Brain pericyte (primary cell): ENCODE measurements at places on chromosomes 1 and 21.

DNA sequence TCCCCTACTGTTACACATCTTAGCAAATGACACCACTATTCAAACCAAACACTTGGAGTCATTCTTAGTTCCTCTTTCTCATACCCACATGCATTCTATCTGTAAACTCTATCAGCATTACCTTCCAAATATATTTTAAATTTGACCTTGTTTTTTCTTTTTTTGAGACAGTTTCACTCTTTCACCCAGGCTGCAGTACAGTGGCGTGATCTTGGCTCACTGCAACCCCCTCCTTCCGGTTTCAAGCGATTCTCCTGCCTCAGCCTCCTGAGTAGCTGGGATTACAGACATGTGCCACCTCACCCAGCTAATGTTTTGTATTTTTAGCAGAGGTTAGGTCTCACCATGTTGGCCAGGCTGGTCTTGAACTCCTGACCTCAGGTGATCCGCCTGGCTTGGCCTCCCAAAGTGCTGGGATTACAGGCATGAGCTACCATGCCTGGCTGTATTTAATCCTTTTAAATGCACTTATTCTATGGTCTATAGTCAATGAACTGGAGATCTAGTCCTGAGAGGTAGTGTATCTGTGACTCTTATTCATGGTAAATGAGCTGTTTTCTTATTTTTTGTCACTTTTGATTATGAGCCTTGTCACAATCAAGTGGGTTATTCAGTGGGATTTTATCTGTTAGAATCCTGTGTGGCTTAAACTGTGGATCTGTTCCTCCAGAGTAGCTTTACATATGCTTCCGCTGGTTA is 73.1 kb downstream of the GATAD2B start:
- no peak for DNase-seq

- no peak for DNase-seq
Measured at GRCh38 chr1:209397371-209397770, 186.1 kb upstream of the CAMK1G start.

DNA sequence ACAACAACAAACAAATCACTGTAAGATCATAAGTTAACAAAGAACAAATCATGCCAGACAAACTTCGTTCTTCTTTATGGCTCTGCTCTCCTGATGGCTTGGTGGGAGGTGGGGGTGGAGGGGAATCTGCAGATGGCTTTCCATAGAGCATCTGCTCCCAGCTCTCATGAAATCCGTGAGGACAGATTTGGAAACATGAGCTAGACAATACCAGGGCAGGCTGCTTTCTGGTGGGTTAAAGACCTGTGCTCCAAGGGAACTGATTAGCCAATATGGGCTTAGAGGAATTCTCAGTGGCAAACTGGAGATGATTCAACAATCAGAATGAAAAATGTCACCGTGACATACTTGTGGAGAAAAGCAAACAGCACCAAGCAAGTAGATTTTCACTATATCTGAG is 69.4 kb upstream of the TLR5 start:
- no peak for DNase-seq

- DNase-seq: no peak
Measured at GRCh38 chr1:246582301-246583055, 16.2 kb downstream of the CNST start.

GRCh38 chr1:194295685-194296084 is 1109.3 kb upstream of the B3GALT2 start:
- peak; percentile 7 for DNase-seq

DNA sequence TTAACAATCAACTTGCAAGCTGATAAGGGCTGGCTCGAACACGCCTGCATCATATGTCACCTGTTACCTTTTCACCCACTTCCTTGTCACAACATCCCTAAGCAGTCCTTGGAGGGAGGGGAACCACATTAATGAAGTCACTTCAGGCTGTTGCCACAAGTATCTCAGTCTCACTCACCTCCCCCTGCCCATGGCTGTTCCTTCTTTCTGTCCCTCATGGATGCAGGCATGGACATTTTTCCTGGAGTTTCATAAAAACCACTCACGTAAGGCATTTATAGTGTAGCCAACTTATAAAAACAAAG is 76.8 kb upstream of the ANGPTL1 start:
- DNase-seq: no peak

DNA sequence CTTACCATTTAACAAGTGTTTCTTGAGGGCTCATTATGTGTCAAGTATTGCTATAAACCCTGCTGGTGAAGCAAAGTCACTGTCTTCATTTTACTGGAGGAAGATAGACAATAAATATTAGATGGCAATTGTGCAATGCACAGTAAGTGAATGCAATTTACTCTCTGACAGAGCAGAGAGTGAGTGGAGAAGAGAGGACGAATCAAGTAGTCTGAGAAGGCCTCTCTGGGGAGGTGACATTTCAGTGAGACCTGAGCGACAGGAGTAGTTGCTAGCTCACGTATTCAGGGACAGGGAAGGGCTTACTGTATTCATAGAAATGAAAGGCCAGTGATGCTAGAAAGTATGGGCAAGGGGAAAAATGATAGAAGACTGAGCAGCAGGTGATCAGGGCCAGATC is 1.2 kb upstream of the NMNAT2 start:
- DNase-seq: no peak

GRCh38 chr1:190808035-190808434 is 330.4 kb upstream of the BRINP3 start:
- no peak for DNase-seq

GRCh38 chr1:172902861-172903381 is 147.8 kb downstream of the TNFSF18 start:
- no peak for DNase-seq

DNA sequence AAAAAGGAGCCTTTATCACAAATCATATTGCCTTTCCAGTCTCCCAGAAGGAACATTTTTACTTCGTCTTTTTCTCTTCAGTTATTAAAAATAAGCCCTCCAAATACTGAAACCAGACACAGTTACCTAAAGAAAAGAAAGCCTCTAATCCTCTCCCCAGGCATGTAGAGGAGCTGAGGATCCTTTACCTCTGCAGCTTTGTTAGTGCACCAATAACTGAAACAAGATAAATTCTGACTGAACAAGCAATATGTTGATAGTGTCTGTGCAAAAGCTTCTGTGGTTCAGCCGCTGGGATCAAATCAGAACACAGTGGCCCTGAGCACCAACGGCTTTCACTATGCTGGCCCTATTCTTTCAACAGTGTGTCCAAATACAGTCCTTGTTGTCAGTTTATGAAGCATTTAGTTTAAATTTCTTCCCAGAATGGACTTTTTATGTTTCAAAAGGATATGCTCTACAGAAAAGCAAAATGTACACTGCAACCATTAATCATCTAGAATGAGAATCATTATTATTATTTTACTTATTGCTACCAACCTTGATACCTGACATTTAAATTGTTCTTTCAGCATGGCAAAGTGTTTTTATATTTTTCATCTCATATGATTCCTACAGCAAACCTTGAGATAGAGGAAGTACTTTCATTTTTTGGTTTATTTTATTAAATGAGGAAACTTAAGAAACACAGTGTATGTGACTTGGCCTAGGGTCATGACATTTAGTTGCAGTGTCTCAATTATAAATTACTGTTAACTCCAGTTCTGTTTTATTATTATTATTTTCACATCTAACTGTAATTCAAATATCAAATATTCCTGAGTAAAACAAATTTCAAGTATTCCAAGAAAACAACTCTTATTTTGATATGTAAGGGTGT is 217.9 kb downstream of the NEGR1 start:
- no peak for DNase-seq

- no peak for DNase-seq
Measured at GRCh38 chr1:112695276-112695675, 11.7 kb downstream of the RHOC start.

- no peak for DNase-seq
Measured at GRCh38 chr1:88890131-88890530, 1.2 kb downstream of the GTF2B start.

DNA sequence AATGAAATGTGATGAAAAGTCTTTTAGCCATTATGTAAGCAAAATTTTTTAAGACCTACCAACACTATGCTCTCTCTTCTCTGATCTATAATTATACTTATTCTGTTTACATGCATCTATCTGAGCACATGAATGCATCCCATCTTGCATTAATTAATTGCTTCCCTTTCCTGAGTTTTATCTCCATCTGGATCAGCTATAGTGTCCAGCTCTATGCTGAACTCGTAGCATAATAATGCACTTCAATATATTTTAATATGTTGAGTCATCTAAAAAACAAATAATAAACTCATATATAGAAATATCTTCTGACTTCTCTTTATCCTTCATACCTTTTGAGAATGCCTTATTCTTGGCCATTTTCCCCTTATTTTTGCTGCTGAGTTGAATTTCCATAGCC is 1097.8 kb downstream of the TTLL7 start:
- no peak for DNase-seq
